Eye (tissue), 1 donor: ENCODE measurements at places on chromosomes 12 and 14.

- no peak for DNase-seq
Observed at GRCh38 chr12:55226523-55226922, 5.7 kb downstream of the OR10A7 start.

DNA sequence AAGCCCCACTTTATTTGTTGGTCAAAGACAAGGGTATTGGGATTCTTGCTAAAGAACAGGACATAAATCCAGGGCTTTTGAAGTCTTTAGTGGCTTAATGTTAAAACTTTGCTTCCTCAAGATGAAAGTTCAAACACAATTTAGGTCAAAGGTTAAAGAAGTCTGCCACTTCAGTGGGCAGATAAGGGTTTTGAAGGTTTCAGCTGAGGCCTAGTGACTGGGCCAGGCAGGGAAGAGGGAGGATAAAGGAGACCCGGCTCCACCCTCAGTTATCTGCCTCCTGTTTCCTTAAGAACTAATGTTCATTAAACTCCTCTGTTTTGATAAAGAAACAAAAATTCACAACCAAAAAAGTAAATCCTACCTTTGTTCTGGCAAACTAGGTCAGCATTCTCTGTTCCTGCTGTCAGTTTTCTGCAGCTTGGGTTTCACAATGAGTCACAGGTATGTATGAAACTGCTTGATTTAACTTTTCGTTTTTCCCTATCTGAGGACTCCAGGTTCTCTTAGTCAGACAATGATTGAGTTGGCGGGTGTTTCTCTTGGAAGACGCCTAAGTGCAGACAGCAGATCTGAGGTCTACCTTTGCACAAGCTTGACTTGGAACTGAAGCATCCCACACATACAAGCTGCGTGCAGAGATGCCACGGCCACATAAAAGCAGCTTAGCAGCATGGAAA lies 208.3 kb downstream of the EXOC5 start:
- no peak for DNase-seq

DNA sequence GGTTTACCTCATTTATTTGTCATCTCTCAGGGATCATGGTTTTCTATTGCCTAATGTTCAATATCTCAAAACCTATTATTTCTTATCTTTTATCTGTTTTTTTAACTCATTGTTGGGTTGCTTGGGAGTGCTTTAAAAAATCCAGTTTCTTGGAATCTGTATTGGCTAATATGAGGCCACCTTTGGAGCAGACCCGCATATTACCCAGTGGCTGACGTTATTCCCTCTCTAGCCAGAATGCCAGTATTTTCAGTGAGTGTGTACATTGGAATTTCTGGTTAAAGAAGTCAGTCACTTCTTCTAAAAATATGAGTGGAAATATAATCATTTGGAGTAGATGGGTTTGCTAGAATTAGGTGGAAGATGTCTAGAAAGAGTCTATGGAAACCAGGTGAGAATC lies 38.3 kb downstream of the PRMT8 start:
- no peak for DNase-seq

GRCh38 chr14:63662776-63663175 lies 21.1 kb upstream of the WDR89 start:
- no peak for DNase-seq

DNA sequence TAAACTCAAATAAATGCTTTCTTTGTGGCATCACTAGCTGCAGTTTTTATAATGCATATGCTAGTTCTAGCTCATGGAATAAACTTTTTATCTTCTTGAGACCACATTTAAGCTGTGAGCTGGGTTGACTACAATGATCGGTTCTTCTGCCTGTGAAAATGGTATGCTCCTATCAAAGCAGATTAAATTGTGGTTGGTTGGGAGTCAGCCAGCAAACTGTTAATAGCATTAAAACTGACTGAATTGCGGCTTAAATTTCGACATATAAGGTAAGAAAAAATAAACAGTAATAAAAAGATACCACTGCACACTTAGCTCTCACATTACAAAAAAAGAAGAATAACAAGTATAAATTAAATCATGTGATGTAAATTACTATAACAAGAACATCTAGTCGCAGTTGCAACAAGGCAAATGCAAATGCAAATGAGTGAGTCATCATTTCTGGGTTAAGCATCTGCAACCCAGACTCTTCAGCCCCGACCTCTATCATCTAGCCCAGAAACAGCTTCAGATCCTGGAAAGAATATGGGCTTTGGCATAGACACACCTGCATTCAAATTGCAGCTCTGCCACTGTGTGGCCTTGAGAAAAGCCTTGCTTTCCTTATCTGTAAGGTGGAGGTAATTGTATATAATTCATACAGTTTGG lies 19.8 kb upstream of the DHRS7 start:
- no peak for DNase-seq
